ENCODE measurements at places on chromosomes 5 and 9.
A peak's percentile ranks its signal among the peaks of the same experiment; 100 is the strongest.

- DNase-seq: no peak
Measured at GRCh38 chr5:146072595-146072994, 32.8 kb downstream of the PLAC8L1 start.

DNA sequence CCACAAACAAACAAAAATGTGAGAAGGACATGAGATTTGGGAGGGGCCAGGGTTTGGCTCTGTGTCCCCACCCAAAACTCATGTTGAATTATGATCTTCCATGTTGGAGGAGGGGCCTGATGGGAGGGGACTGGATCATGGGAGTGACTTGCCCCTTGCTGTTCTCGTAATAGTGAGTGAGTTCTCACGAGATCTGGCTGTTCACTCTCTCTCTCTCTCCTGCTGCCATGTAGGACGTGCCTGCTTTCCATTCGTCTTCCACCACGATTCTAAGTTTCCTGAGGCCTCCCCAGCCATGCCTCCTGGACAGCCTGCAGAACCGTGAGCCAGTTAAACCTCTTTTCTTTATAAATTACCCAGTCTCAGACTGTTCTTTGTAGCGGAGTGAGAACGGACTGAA is 118.7 kb downstream of the RXRA start:
- no peak for DNase-seq

DNA sequence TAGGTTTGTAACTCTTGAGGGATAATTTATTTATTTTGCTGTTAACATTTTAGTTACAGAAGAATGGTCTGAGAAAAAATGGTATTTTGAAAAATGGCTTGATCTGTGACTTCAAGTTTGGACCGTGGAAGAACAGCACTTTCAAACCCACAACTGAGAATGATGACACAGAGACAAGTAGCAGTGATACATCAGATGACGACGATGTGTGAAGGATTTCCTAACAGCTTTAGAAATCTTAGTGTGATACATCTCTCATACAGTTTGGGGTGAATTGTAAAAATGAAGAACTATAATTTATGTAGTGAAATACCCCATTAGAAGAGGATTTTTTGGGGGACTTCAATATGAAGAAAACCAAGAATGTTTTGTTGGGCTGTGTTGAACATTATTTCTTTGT is 88.7 kb downstream of the GPBP1 start:
- no peak for DNase-seq

GRCh38 chr9:16484744-16485143 is 385.7 kb downstream of the BNC2 start:
- no peak for DNase-seq

- DNase-seq: no peak
Measured at GRCh38 chr9:106755736-106756135, 107.2 kb upstream of the ZNF462 start.

DNA sequence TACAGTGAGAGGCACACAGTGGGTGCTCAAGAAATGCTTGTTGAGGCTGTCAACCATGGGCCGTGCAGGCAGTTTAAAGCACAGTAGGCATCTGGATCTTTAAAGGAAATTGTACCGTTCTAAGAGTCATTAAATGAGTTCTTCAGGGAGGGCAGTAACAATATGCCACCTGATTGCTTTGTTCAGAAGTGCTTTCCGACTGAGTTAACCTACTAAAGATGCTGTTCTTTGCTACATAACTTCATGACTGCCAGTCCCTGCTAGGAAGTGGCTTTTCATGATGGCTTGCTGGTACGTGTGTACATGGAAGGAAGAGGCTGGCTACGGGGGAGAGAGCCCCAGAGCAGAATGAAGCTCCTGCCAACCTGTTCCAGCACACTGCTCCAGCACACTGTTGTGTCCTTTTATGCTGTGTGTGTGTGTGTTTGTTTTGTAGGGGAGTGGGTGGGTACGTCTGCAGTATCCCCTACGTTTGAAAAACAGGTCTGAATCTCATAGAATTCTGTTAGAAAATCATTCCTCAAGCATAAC is 41.9 kb upstream of the PPP2R2B start:
- DNase-seq: no peak

DNA sequence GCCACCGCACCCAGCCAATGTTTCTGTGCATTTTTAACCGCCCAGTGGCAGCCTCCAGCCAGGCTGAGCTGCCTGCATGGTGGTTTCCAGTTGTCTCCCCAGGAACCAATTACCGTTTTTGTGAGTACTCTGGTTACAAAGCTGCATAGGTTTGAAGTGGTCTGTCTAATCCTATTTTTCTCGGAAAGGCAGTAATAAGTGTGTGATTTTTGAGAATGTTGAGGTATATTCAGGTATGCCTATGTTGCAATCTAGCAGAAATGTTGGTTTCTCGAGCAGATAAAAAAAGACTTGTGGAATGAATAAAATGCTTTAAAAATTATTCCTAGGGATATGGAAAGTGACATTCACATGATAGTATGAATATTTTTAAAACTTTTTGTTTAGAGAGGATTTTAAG is 41.5 kb upstream of the ANKH start:
- no peak for DNase-seq

- peak; percentile 28 for DNase-seq
Measured at GRCh38 chr5:103258957-103259704, 568 bp downstream of the MACIR start.

GRCh38 chr5:41738710-41739354 is 131.4 kb downstream of the OXCT1 start:
- DNase-seq: no peak

- DNase-seq: no peak
Measured at GRCh38 chr5:169785771-169786618, 148.9 kb downstream of the DOCK2 start.

GRCh38 chr9:91898451-91899218 is 51.4 kb downstream of the ROR2 start:
- DNase-seq: no peak

- DNase-seq: no peak
Measured at GRCh38 chr5:171544913-171545765, 125.7 kb downstream of the FGF18 start.

DNA sequence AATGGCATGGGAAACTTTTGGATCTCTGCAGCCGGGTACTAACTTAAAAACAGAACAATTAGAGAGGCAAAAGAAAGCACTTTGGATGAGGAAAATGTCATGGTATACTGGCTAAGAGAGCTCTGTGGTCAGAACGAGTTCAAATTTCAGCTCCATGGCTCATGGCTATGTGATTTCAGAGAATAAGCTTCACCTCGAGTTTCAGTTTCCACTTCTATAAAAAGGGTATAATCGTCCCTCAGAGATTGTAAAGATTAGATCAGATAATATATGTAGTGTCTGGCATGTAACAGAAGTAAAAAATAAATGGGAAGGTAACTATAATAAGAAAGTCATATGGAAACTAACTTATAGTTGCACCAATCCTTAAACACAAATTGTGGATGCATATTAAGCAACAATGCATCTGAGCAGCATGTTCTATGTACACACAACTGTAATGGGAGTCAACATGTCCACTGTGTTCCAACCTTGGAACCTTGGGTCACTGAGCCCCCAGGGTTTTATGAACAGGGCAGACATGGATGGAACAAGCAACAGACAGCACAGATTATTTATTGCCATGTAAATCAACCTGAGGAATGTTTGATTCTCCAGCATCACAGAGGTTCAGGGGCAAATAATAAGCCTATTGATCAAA is 145.4 kb downstream of the MAPKAP1 start:
- DNase-seq: no peak

GRCh38 chr5:98309785-98310598 is 463.5 kb upstream of the RGMB start:
- no peak for DNase-seq

DNA sequence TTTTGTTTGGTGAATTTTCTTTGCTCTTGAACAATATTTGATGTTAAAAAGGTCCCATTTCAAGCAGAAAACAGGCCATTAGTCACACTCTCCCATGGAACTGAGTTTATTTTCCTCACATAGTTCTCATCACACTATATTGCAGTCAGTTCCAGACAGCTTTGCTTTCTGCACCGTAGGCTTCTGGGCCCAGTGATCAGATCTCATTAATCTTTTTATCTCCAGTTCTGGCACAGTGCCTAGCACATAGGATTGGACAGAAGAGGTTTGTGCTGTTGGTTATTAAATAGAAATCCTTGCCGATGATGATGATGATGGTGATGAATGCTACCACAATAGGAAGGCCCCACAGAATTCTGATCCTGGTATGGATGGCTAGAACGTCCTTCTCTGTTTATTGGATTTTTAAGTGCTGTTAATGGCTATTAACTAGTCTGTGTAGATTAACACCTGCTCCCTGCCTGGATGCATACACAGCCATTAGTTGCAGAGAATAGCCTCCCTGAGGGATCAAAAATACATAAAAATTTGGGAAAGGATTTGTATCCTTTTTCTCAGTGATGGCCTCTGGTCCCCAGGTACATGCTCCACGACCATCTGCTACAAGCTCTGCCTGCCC is 52.0 kb upstream of the NTRK2 start:
- DNase-seq: no peak

DNA sequence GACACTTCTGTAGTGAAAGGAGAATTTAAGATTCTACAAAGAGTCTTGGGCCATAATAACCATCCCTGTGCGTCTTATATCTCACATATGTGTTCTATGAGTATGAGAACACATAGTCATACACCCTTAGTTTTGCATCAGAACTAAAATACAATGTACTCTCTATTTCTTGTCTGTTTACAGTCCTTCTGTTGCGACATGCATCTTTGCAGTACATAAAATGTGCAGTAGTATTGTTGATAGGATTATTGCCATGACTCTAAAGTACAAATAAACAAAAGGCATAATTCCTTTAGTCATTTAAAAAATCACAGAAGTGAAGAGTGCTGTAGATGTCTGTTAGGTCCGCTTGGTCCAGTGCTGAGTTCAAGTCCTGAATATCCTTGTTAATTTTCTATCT is 201.9 kb downstream of the NR3C1 start:
- DNase-seq: no peak

DNA sequence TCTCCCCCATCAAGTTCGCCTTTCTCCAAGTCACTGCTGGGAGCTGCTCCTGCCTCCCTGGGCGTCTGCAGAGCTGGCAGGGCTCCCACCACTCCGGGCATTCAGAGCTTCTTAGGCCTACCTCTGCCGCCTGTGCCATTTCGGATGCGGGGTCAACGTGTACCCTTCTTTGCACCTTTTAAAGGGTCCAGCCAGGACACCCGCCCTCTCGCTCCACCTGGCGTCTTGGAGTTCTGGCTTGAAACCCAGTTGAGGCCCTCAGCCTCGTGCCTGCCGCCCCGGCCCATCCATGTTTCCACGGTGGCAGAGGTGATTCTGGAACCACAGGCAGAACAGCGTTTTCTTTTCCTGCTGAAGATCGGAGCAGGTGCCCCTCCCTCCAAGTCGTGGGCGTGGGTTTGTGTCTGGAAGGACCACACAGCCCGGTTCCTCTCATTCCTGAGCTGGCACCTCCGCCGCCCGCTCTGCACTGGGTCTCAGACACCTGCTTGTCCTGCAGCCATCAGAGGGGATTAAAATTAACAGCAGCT is 32.9 kb downstream of the NDUFS6 start:
- DNase-seq: no peak

DNA sequence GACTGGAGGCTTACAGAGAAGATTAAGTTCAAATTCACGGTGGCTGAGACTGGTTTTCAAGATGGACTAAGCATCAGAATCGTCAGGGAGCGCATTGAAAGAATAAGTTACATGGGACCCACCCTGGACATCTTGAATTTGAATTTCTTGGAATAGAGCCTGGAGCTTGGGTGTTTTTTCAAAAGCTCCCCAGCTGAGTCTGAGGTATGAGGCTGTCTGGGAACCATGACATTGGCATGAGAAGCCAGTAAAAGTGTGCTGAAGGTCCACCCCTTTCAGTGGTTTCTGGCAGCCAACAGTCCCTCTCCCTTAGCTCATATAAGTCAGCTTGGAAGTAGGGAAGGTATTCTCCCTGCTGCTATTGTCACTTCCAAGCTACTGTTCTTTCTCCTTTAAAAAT is 97.8 kb downstream of the MAST4 start:
- DNase-seq: no peak

GRCh38 chr5:142572006-142572405 is 113.9 kb downstream of the FGF1 start:
- no peak for DNase-seq

DNA sequence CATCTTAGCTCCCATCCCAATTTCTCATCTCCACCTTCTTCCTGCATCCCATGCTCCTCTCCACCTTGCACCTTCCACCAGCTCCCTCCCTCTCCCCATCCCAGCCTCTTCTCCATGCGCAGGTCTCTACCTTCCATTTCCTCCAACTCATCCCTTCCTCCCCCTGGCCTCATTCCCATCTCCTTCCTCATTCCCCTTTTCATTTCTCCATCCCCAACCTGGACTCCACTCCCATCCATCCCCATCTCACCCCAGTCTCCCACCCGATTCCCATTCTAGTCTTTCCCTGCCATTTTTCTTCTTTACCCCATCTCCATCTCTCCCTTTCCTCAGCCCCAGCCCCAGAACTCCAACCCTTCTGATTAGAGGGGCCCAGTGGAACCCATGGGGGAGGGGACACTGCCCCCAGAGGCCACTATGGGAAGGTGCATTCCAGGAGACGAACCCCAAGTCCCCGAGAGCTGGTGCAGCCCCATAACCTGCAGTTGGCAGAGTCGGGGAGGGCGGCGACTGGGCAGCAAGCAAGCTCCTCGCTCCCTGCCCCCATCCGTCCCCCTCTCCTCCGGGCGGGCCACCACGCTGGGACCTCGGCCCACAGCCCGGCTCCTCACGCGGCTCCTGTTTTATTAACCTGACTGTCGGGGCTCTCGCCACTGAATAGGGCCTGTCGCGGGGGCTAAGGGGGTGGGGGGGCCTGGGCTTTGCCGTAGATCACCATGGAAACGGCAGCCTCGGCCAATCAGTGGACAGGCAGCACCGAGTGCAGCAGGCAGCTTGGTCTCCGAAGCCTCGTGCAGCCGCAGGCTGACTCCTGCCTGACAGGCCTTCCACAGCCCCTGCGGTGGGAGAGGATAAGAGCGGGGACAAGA is 66.7 kb downstream of the PCDH1 start:
- DNase-seq: no peak

GRCh38 chr5:79510638-79511037 is 3.3 kb downstream of the HOMER1 start:
- no peak for DNase-seq

DNA sequence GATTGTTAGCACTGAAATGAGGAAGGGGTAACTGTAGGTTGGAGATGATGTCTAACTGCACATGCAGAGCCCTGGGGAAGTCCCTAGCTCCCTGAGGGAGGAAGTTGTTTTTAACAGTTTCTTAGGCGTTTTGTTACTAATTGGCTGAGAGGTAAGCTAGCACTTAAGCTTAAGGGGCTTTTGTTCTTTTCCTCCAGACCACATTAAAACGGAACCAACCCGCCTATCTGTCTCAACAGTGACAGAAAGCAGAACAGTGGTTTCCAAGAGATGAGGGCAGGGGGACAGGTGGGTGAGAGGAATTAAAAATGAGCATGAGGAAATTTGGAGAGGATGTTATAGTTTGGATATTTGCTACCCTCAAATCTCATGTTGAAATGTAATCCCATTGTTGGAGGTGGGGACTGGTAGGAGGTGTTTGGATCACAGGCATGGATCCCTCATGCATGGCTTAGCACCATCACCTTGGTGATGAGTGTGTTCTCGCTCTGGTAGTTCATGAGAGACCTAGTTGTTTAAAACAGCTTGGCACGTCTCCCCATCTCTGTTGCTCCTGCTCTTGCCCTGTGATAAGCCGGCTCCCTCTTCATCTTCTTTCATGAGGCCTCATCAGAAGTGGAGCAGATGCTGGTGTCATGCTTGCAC is 38.9 kb downstream of the LYRM7 start:
- peak; percentile 32 for DNase-seq
